HFFc6 (cell line): ENCODE measurements at places on chromosomes 11 and 22. TPM values are rescaled to one million over a fixed set of nuclear protein-coding genes. Genes with fewer than 3 reads are reported as not detected.
A peak's percentile ranks its signal among the peaks of the same experiment; 100 is the strongest.

GRCh38 chr11:19929147-19929546 lies 216.5 kb downstream of the NAV2 start:
- H3K27ac ChIP-seq = peak overlapping the region; percentile 75
- no peak overlapping the region for H3K4me3 ChIP-seq
- H3K4me1 ChIP-seq = peaks cover 66% of the 10 kb centered on the region
- H3K36me3 ChIP-seq = peaks cover 15% of the 10 kb centered on the region; the same call in 1 of the 2 replicates
- peaks cover 2% of the 10 kb centered on the region; the same call in 1 of the 2 replicates for H3K27me3 ChIP-seq

TRMT2A gene
- total RNA-seq = 36.1 to 48.8 TPM (median 39.5 TPM) in 3 replicates

HIC2 gene
- total RNA-seq = 1.8 to 2.1 TPM (median 2.0 TPM) in 3 replicates

- H3K27me3 ChIP-seq = peaks cover 4% of the 10 kb centered on the region
- peaks cover 9% of the 10 kb centered on the region for H3K4me1 ChIP-seq
- no peak overlapping the region for H3K4me3 ChIP-seq
- H3K36me3 ChIP-seq = no peaks in the 10 kb centered on the region
- H3K27ac ChIP-seq = no peak overlapping the region
These were observed 40.2 kb downstream of the FEZ1 start for GRCh38 chr11:125455851-125456250.

KCNA4 gene
- total RNA-seq = not detected in 3 replicates

GRCh38 chr11:134512061-134512460 lies 100.0 kb upstream of the B3GAT1 start:
- H3K4me3 ChIP-seq = no peak overlapping the region
- no peak for DNase-seq
- H3K4me1 ChIP-seq = no peaks in the 10 kb centered on the region
- H3K27me3 ChIP-seq = no peaks in the 10 kb centered on the region

- H3K36me3 ChIP-seq = peaks cover 75% of the 10 kb centered on the region
- H3K4me3 ChIP-seq = no peak overlapping the region; the same call in 1 of the 2 replicates
- H3K4me1 ChIP-seq = peaks cover 91% of the 10 kb centered on the region
- no peak for DNase-seq
These were observed 111.2 kb upstream of the RASSF10 start for GRCh38 chr11:12897867-12898266.

DNA sequence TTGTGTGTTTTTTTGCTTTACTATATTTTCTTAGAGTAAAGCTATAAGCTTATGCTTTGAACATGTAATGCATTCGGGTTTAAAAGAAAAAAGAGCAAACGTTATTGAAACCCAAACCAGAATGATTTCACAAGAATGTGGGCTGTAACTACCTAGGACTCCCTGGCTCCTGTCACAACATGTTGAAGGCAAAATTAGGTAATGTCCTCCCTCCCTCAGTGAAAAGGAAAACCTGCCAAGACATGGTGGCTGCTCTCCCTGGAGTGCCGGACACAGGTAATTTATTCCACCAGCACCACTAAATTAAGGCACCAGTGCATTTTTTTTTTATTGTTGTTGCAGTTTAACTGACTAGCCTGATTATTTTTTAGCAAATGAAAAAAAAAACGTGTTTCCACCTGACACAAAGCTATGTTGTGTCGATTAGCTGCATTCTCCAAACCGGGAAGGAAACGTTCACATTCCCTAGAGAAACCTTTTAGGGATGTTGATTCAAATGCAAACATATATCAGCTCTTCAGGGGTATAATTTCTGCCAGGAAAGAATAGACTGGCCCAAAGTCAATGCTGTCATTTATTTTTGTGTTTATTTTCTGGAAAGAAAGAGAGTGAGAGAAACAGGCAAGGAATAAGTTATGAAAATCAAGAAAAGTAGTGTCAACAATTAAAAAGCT lies 134.6 kb downstream of the CCDC34 start:
- H3K36me3 ChIP-seq = no peaks in the 10 kb centered on the region
- H3K4me3 ChIP-seq = no peak overlapping the region
- peaks cover 17% of the 10 kb centered on the region for H3K4me1 ChIP-seq
- no peaks in the 10 kb centered on the region; the same call in 1 of the 2 replicates for H3K27me3 ChIP-seq
- H3K27ac ChIP-seq = no peak overlapping the region

BCO2 gene
- 0.83 and 1.2 TPM in 2 replicates for total RNA-seq

GRCh38 chr22:19571995-19572394 lies 47.8 kb upstream of the CLDN5 start:
- peaks cover 42% of the 10 kb centered on the region for H3K4me1 ChIP-seq
- DNase-seq = no peak
- peaks cover 15% of the 10 kb centered on the region for H3K27me3 ChIP-seq
- no peaks in the 10 kb centered on the region for H3K36me3 ChIP-seq
- H3K4me3 ChIP-seq = no peak overlapping the region

DDI1 gene
- not detected in 3 replicates for total RNA-seq

- H3K4me3 ChIP-seq = no peak overlapping the region
- peaks cover 8% of the 10 kb centered on the region for H3K36me3 ChIP-seq
- H3K4me1 ChIP-seq = no peaks in the 10 kb centered on the region
- no peak for DNase-seq
- H3K27ac ChIP-seq = no peak overlapping the region
These were observed 1338.4 kb downstream of the TBC1D22A start for GRCh38 chr22:48100685-48101417.

- H3K27ac ChIP-seq = no peak overlapping the region
- no peak overlapping the region for H3K4me3 ChIP-seq
- H3K27me3 ChIP-seq = no peaks in the 10 kb centered on the region
- no peak for DNase-seq
- H3K36me3 ChIP-seq = peaks cover 26% of the 10 kb centered on the region; the same call in 1 of the 2 replicates
- peaks cover 20% of the 10 kb centered on the region for H3K4me1 ChIP-seq
These were observed 55.3 kb downstream of the KIRREL3 start for GRCh38 chr11:126945319-126945718.

CHRM1 gene
- not detected in 2 replicates for total RNA-seq

GRCh38 chr11:67640021-67640757 lies 626 bp upstream of the TBX10 start:
- peak; percentile 28 for DNase-seq
- no peaks in the 10 kb centered on the region for H3K4me1 ChIP-seq
- no peak overlapping the region for H3K27ac ChIP-seq
- peaks cover 21% of the 10 kb centered on the region for H3K27me3 ChIP-seq
- H3K4me3 ChIP-seq = no peak overlapping the region

- H3K4me3 ChIP-seq = no peak overlapping the region
- no peaks in the 10 kb centered on the region for H3K4me1 ChIP-seq
- no peaks in the 10 kb centered on the region for H3K36me3 ChIP-seq
- no peak overlapping the region for H3K27ac ChIP-seq
These were observed 14.8 kb downstream of the FSHB start for GRCh38 chr11:30245621-30246020.

- H3K4me1 ChIP-seq = peaks cover 21% of the 10 kb centered on the region
- DNase-seq = no peak
- H3K36me3 ChIP-seq = peaks cover 18% of the 10 kb centered on the region
- peaks cover 8% of the 10 kb centered on the region for H3K27me3 ChIP-seq
- peak overlapping the region; percentile 92 for H3K27ac ChIP-seq
- H3K4me3 ChIP-seq = peak overlapping the region; percentile 92
These were observed 1.7 kb upstream of the TSSC4 start for GRCh38 chr11:2398664-2399355.

- H3K27ac ChIP-seq = no peak overlapping the region
- H3K36me3 ChIP-seq = no peaks in the 10 kb centered on the region
- DNase-seq = no peak
- peaks cover 18% of the 10 kb centered on the region for H3K4me1 ChIP-seq
- no peaks in the 10 kb centered on the region; the same call in 1 of the 2 replicates for H3K27me3 ChIP-seq
These were observed 15.7 kb upstream of the PARVA start for GRCh38 chr11:12361682-12362081.

ACCS gene
- total RNA-seq = 4.3 and 4.9 TPM in 2 replicates

- H3K27ac ChIP-seq = no peak overlapping the region
- H3K36me3 ChIP-seq = no peaks in the 10 kb centered on the region
- H3K27me3 ChIP-seq = peaks cover 3% of the 10 kb centered on the region
These were observed 7.4 kb downstream of the PRR33 start for GRCh38 chr11:1884303-1884700.

DNA sequence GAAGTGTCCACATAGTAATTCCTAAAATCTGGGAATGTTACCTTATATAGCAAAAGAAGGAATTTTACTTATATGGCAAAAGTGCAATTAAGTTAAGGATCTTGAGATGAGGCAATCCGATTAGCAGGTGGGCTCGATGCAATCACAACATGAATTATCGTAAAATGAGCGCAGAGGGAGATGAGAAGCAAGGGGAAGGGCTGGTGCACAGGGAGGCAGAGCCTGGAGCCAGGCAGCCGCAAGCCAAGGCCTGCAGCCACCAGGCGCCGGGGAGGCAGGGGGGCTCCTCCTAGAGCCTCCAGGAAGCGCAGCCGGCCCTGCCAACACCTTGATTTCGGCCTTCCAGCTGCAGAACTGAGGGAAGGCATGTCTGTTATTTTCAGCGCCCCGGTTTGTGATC lies 85.7 kb downstream of the CELSR1 start:
- peaks cover 5% of the 10 kb centered on the region for H3K4me1 ChIP-seq
- peaks cover 14% of the 10 kb centered on the region for H3K27me3 ChIP-seq
- DNase-seq = no peak

DNA sequence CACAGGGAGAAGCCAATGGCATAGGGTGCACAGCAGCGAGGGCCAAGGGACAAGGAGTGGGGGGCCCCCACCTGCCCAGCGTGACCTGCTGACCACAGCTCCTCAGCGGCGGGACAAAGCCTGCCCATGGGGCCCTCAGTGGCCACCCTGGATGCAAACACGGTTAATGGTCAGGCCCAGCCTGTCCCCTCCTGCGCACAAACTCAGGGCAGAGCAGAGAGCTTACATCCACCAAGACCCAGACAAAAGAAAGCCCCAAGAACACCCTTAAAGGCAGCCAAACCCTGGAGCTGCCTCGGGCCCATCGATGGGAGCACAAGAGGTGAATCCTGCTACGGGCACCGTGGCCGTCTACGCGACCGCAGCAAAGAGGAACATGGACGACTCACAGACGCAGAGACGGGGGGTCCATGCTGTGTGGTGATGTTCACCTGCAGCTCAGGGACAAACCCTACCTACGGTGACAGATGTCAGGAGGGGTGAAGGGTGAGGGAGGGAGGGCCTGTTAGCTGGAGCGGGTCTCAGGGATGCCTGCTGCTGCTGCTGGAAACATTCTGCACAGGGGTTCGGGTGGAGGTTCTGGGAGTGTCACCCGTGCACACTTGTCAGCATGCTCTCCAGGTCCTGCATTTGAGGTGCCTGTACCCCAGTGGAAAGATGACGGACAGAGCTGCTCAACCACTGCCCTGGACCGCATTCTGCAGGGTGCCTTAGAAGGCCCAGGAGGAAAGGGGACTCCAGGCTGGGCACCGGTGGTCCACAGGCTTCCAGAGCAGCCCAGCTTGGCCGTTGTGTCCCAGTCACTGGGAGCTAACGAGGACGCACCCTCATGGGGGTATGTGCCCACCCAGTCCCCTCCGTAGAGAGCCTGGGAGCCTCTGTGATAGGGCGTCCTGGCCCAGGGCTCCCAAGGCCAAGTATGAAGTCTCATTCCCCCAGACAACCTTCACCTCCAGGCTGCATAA lies 11.6 kb downstream of the ASCL2 start:
- H3K4me3 ChIP-seq = no peak overlapping the region
- no peak for DNase-seq
- no peak overlapping the region for H3K27ac ChIP-seq
- H3K36me3 ChIP-seq = no peaks in the 10 kb centered on the region
- H3K4me1 ChIP-seq = no peaks in the 10 kb centered on the region

DNA sequence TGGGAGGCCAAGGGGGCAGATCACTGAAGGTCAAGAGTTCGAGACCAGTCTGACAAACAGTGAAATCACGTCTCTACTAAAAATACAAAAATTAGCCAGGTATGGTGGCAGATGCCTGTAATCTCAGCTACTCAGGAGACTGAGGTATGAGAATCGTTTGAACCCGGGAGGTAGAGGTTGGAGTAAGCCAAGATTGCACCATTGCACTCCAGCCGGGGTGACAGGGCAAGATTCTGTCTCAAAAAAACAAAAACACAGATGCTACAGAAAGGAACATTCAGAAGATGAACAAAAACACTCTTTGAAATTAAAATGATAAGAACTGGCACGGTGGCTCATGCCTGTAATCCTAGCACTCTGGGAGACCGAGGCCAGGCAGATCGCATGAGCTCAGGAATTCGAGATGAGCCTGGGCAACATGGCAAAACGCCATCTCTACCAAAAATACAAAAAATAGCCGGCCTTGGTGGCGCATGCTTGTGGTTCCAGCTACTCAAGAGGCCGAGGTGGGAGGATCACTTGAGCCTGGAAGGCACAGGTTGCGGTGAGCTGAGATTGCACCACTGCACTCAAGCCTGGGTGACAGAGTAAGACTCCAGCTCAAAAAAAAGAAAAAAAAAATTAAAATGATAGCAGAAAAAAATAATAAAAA lies 8.5 kb downstream of the RAB6A start:
- H3K27ac ChIP-seq = no peak overlapping the region
- peaks cover 22% of the 10 kb centered on the region for H3K4me1 ChIP-seq
- DNase-seq = no peak
- H3K4me3 ChIP-seq = no peak overlapping the region

- peak; percentile 83 for DNase-seq
- peak overlapping the region; percentile 55 for H3K4me3 ChIP-seq
- H3K27ac ChIP-seq = peak overlapping the region; percentile 91
- peaks cover 12% of the 10 kb centered on the region for H3K4me1 ChIP-seq
- no peaks in the 10 kb centered on the region; the same call in none of the 2 replicates for H3K27me3 ChIP-seq
These were observed 23.3 kb downstream of the P4HA3 start for GRCh38 chr11:74288161-74288560.

- H3K27ac ChIP-seq = no peak overlapping the region
- H3K4me1 ChIP-seq = no peaks in the 10 kb centered on the region; the same call in 1 of the 2 replicates
- H3K4me3 ChIP-seq = no peak overlapping the region
- DNase-seq = no peak
- peaks cover 4% of the 10 kb centered on the region; the same call in 1 of the 2 replicates for H3K27me3 ChIP-seq
These were observed 324.1 kb downstream of the C11orf87 start for GRCh38 chr11:109745996-109746625.

GRCh38 chr11:30023074-30023473 lies 6.2 kb upstream of the KCNA4 start:
- no peaks in the 10 kb centered on the region for H3K36me3 ChIP-seq
- H3K4me1 ChIP-seq = no peaks in the 10 kb centered on the region
- H3K4me3 ChIP-seq = no peak overlapping the region
- no peaks in the 10 kb centered on the region for H3K27me3 ChIP-seq
- DNase-seq = no peak
- H3K27ac ChIP-seq = no peak overlapping the region

ZDHHC13 gene
- 8.7 to 12.4 TPM (median 10.3 TPM) in 3 replicates for total RNA-seq

DNA sequence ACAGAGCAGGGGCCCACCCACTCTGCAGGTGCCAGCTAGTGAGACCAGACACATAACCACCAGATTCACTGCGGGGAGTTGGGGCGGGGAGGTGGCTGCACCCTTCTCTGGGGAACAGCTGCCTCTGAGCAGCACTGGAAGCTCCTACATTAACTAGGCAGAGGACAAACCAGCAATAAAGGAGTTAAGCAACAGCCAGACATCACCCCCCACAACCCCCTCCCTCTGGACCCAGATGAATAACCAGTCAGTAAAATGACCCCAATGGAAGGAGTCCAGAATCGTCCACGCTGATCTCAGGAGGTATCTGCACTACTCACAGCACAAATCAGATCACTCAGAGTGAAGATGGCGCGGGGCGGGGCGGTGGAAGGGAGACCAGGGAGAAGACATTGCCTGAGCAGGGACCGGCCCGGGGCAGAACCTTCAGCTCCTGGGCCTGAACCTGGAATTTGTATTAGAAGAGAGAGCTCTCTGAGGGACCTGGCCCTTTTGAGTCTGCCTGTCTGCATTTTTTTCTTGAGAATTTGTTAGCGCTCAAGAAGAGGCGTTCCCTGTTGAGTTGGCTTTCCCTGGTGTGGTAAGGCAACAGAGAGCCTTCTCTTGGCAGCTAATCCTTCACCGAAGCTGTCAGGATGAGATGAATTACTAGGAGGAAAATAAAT lies 125.5 kb upstream of the NCAM1 start:
- no peaks in the 10 kb centered on the region for H3K36me3 ChIP-seq
- H3K4me3 ChIP-seq = no peak overlapping the region
- H3K27ac ChIP-seq = no peak overlapping the region
- no peaks in the 10 kb centered on the region for H3K27me3 ChIP-seq

GRCh38 chr11:57567515-57568329 lies at the start of gene UBE2L6:
Gene UBE2L6, minus strand, starts transcription at chr11:57567672. Its CDS starts 61 bp downstream, at chr11:57567611.
- peaks cover 1% of the 10 kb centered on the region; the same call in 1 of the 2 replicates for H3K27me3 ChIP-seq
- H3K36me3 ChIP-seq = no peaks in the 10 kb centered on the region
- H3K4me1 ChIP-seq = peaks cover 34% of the 10 kb centered on the region
- peak; percentile 5 for DNase-seq
- peak within 1 kb of the TSS; percentile 87 for H3K27ac ChIP-seq

GGTLC2 gene
- not detected in 3 replicates for total RNA-seq

CNIH2 gene
- 1.3 to 1.6 TPM (median 1.4 TPM) in 3 replicates for total RNA-seq
